ENCODE measurements at places on chromosomes 3 and 15. TPM values are rescaled to one million over a fixed set of nuclear protein-coding genes. Genes with fewer than 3 reads are reported as not detected.

Gene WWTR1
- 4.5 TPM for total RNA-seq

DNA sequence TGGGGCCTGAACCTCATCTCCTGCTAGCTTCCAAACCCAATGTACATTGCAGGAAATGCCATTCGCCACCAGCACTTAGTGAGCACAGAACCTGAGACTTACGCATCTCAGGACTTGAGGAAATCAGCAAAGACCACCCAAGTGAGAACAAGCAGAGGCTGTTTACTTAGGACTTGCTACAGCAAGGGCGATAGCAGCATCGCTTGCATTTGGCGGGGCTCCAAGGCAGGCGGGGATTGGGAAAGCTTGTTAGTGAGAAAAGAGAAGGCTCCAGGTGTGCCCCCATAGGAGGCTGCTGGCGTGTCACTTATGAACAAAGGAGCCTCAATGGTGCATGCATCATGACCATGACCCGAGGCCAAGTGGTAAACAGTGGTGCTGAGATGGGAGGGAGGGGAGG is 19.7 kb downstream of the SLC6A20 start:
- H3K4me1 ChIP-seq, result peaks cover 13% of the 10 kb centered on the region
- H3K27me3 ChIP-seq, result no peaks in the 10 kb centered on the region
- H3K27ac ChIP-seq, result no peak overlapping the region
- no peaks in the 10 kb centered on the region for H3K36me3 ChIP-seq

DNA sequence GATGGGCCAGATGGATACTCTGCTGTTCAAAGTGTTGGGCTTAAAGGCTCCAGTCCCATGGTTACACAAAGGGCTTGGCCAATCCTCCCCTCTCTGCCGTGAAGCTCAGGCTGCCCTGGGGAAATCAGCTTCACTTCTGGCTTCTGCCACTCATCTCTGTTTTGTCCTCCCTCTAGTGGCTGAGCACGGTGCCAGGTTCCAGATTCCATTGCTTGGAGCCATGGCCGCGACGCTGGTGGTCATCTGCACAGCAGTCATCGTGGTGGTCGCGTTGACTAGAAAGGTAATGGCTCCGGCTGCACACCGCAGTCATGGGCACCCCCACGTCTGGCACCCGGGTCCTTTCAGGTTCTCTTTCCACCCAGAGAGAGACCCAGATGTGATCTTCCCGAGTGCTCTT is 5.6 kb downstream of the TIGIT start:
- no peak overlapping the region for H3K4me3 ChIP-seq
- H3K4me1 ChIP-seq, result no peaks in the 10 kb centered on the region
- no peaks in the 10 kb centered on the region for H3K27me3 ChIP-seq
- H3K36me3 ChIP-seq, result no peaks in the 10 kb centered on the region
- DNase-seq, result no peak
- no peak overlapping the region for H3K27ac ChIP-seq

GRCh38 chr3:159593927-159594605 is 394.6 kb upstream of the IL12A start:
- H3K36me3 ChIP-seq, result no peaks in the 10 kb centered on the region
- DNase-seq, result no peak
- H3K27me3 ChIP-seq, result no peaks in the 10 kb centered on the region
- H3K4me1 ChIP-seq, result no peaks in the 10 kb centered on the region

- no peak overlapping the region for H3K4me3 ChIP-seq
- H3K27ac ChIP-seq, result no peak overlapping the region
- peaks cover 6% of the 10 kb centered on the region for H3K4me1 ChIP-seq
- peaks cover 6% of the 10 kb centered on the region for H3K36me3 ChIP-seq
- no peaks in the 10 kb centered on the region for H3K27me3 ChIP-seq
- no peak for DNase-seq
Measured at GRCh38 chr3:23923786-23924185, 6.9 kb downstream of the RPL15 start.

DNA sequence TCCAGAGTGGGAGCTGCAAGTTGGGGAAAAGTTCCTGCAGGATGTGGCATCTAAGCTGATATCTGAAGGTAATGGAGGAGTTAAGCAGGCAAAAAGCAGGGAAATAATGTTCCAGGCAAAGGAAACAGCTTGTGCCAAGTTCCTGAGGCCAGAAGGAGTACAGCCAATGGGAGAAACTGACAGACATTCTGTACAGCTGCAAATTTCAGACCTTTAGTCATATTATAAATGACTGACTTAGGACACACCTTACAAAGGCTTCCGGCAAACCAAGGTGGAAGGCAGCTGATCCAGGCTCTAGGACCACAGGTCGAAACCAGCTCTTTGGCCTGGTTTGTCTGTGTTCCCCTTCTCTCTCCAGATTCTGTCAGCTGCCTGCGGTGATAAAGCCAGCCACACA is 9.3 kb downstream of the WWTR1 start:
- no peaks in the 10 kb centered on the region for H3K4me1 ChIP-seq
- no peak overlapping the region for H3K4me3 ChIP-seq
- no peaks in the 10 kb centered on the region for H3K27me3 ChIP-seq
- no peak for DNase-seq
- no peaks in the 10 kb centered on the region for H3K36me3 ChIP-seq
- H3K27ac ChIP-seq, result no peak overlapping the region

- H3K4me1 ChIP-seq, result peaks cover 11% of the 10 kb centered on the region
- DNase-seq, result no peak
- no peaks in the 10 kb centered on the region for H3K36me3 ChIP-seq
Measured at GRCh38 chr3:57694146-57694545, 1.3 kb upstream of the DENND6A start.

Data from liver (tissue), 10 donors.